ENCODE measurements at places on chromosomes 11 and 22. TPM values are rescaled to one million over a fixed set of nuclear protein-coding genes. Genes with fewer than 3 reads are reported as not detected.
A peak's percentile ranks its signal among the peaks of the same experiment; 100 is the strongest.

DNA sequence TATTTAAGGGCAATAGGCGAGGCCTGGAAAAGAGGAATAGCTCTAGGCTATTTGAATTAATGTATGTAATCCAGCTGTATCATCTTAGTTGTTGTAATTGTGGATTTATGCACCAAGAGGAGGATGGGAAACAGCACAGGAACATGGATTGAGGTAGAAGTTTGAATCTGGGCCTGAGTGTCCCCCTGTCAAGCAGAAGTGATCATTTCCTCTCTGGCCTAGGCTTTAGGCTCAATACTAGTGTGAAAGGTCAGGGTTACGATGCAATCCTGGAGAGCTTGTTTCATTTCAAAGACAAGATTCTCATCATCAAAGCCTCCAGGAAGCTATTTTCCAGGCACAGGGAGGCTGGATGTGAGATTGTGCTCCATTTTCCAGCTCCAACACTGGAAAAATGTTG lies 77.9 kb upstream of the HSD17B12 start:
- DNase-seq: no peak

The KRTAP5-1 gene
- total RNA-seq: not detected

GRCh38 chr11:43903969-43904368 lies 23.3 kb downstream of the ALKBH3 start:
- no peak for DNase-seq

The ACR gene
- 0.07 TPM for total RNA-seq

DNA sequence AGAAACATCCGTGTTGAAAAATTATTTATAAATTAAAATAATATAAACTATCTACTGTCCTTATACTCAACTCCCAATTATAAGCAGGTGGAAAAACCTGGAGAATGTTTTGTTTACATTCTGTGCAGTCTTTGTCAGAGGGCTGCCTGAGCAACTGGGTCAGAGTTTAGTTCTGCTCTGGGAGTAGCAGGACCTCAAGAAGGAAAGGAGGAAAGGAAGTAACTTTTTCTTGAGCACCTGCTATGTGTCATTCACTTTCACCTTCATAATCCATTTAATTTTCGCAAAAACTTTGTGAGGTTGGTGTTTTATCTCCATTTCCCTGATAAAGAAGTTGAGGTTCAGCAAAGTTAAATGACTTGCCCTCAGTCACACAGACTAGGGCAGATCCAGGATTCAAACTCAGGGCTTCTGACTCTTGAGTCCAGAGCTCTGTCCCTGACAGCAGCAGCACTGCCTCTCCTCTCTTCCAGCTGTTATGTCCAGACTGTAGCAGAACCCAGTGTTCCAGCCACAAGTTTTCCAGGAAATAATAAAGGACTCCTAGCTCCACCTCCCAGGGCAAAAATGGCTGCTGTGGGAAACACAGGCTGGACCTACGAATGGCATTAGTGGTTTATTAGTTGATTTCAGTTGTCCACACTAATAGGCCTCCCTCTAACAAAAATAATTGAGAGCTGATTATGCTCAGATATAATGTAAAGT lies 6.4 kb downstream of the CD3E start:
- DNase-seq: no peak

DNA sequence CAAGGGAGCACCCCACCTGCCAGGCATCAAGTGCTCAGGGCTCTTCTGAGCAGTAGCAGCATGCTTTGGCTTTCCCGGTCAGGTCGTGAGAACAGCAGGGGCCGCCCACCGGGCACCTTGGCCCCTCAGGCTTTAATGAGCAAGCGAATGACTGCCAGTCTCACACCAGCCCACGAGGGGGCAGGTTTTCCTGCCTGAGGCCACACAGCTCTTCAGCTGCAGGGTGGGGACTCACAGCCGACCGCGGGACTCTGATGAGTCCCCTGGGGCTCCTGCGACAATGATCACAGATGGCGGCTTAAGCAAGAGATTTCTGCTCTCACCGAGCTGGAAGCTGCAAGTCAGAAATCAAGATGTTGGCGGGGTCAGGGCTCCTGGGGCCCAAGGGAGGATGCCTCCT lies 14.3 kb upstream of the FGF19 start:
- DNase-seq: peak; percentile 82

The MAPK8IP2 gene
- 2.4 TPM for total RNA-seq

DNA sequence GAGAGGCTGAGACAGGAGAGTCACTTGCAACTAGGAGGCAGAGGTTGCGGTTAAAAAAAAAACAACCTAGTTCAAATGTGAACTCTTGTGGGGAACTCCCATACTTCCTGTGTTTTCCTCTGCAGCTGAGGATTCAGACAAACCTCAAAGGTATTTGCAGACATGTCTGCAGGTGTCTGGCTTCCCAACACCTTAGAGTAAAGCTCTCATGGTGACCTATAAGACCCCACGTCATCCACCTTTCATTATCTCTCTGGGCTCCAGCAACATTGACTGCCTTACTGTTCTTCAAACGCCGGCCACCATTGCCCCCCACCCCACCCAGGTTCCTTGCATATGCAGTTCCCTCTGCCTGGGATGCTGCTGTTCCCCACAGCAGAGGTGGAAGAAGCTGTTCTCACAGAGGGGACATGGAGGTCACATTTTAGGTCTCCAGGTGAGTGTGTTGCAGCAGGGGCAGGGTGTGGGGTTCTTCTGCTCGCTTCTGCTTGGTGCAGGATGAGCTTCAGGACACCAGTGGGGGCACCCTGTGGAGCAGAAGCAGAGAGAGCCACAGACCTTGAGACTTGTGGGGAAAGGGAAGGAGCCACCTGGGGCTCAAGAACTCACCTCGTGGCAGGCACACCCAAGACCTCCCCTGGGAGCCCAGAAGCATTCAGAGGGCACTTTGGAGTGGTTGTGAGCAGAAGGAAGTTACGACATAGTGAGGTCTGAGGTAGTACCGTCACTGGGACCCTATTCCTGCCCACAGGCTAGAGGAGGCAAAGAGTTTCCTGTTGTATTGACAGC lies 203.2 kb downstream of the CSNK2A3 start:
- no peak for DNase-seq

The DKK3 gene
- total RNA-seq: 309 TPM

- no peak for DNase-seq
Measured at GRCh38 chr11:131816051-131816450, 445.6 kb downstream of the NTM start.

DNA sequence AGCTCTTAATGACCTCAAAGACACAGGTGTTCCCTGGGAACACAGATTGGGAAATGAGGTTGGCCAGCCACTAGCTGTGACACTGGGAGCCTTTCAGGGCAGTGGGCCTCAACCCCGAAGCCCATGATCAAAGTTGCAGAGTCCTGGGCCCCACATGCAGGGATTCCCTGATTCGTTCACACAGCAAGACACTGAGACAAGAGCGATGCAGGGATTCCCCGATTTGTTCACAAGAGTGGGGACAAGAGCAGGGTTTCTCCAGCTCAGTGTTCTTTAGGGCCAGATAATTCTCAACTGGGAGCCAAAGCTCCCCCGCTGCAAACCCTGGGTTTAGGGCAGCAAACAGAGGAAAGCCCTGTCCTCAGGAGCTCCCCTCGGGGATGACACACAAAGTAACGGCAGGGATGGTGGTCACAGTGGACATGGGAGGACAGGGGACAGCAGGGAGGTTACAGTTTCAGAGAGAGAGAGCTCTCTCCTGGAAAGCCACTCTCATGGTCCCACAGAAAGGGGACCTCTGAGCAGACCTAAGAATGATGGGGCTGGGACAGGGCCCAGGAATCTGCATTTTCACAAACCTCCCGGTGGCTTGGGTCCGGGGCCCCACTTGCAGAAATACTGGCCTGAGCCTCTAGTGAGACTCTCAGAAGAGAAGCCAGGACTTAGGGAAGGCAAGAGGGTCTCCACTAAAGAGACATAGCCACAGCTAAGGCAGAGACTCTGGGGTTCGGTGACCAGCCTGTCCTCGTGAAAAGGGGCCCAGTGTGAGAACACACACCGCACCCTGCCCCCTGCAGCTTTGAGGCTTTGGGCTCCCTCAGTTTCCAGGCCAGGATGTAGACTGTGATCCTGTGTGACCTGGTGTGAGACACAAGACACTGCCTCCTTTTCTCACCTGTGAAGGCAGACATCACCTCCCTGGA lies 7.4 kb upstream of the GNAZ start:
- DNase-seq: no peak

GRCh38 chr11:70071996-70072395 lies 6.1 kb upstream of the ANO1 start:
- DNase-seq: no peak

DNA sequence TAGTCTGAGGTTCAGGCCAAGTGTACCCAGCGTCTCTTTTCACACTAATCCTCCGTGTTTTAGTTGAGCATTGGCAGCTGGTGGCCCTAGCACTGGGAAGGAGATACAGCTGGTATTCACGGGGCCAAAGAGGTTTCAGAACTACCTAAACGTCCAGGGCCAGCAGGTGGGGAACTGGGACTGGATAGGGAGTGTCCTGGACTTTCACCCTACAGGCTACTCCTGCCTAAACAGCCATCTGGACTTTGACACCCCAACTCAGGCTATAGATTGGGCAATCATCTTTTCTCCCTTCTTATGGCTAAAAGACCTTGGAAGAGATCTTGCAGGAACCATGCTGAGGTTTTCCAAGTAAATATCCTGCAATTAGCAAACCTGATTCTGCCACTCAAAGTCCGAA lies 2.8 kb downstream of the SPON1 start:
- DNase-seq: no peak

DNA sequence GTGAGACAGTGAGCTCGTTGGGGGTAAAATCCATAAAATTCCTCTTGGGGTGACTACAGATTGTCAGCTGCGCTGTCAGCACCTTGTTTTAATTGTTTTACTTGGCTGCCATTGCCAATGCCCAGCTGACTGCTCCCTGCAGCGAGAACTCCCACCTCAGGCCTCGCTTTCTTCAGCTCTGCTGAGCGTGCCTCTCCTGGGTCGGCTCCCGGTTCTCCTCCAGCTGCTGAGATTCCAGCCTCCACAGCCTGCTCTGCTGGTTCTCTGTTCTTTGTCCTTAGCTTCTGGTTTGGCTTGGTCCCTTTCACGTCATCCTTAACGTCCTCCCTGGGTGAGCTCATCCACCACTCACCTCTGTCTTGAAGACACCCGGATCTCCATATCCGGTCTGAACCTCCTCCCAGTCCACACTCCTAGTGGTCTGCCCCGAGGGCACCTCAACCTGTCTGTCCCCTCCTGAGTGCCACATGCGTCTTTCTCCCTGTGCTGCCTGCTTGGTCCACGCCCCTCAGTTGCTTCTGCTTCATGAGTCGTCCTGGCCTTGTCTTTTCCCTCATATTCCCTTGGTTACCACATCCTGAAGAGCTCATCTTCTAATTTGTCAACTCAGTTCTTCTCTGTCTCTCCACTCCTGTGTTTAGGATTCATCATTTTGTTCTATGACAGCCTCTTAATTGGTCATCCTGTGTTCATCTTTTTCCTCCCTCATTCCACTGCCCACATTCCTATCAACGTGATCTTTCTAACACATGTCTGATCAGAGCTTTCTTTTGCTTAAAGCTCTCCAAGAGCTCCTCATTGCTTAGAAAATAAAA lies 35.6 kb downstream of the BMAL1 start:
- DNase-seq: no peak

- no peak for DNase-seq
Measured at GRCh38 chr11:65185869-65186341, 4.2 kb downstream of the CAPN1 start.

DNA sequence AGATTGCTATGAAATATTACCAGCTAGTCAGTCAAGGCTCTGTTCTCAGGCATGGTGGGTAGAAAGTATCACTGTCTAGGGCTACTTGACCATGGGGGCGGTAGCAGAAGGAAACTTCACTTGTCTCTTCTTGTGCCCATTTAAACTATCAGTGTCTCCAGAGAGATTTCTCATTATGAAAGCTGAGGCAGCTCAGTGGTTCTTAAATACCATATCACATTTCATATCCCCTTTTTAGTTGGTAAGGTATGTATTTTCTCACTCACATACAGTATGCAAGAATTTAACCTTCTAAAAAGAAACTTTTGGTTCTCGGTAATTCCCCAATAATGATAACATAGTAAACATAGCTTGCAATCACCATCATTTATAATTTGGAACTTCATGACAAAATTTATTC lies 1180.0 kb upstream of the TENM4 start:
- no peak for DNase-seq

The KRTAP5-8 gene
- total RNA-seq: not detected

DNA sequence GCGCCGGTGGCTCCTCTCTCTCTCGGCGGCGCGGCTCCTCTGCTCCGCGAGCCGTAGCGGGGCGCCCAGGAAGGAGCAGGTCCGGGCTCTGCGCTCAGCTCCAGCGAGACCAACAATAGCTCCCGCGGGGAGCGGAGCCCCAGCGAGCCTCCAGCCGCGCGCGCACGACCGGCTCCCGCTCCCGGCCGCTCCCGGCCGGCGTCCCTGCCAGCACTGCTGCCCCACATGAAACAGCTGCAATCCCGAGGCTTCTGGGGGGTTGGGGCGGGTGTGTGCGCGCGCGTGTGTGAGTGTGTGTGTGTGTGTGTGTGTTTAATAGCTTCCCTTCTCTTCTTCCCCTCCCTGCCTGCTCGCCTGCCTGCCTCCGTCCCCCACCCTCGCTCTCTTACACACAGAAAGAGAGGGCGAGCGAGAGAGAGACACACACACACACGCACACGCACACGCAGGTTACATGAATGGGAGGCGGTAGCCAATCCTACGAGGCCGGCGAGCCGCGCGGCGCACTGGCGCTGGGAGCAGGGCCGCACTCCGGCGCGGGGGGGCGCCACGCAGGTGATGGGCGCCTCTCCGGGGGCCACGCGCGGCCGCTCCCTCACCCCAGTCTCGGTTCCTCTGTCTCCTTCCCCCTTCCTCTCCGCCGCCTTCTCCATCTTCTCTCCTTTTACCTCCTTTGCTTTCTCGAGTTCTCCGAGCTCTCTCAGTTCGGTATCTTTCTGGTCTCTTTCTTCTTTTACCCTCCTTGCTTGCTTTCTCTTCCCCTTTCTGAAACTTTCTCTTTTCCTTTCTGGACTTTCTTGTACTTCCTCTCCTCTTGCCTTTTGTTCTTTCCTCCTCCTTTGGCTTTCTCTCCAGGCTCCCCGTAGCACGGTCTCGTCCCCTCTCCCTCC lies at the start of gene TENM4:
TSS of gene TENM4 (minus strand) at position 460 of the 890 bp plus-strand sequence. CDS start 371,086 bp downstream, outside the sequence.
- DNase-seq: peak; percentile 82

The SHANK2 gene
- 0.83 TPM for total RNA-seq

- peak; percentile 58 for DNase-seq
Measured at GRCh38 chr22:32926600-32926999, 125.1 kb downstream of the TIMP3 start.

- DNase-seq: no peak
Measured at GRCh38 chr22:39946503-39947219, 13.5 kb upstream of the TMA7B start.

The MFRP gene
- total RNA-seq: not detected

GRCh38 chr11:120055646-120056045 lies 82.3 kb downstream of the TRIM29 start:
- peak; percentile 34 for DNase-seq

DNA sequence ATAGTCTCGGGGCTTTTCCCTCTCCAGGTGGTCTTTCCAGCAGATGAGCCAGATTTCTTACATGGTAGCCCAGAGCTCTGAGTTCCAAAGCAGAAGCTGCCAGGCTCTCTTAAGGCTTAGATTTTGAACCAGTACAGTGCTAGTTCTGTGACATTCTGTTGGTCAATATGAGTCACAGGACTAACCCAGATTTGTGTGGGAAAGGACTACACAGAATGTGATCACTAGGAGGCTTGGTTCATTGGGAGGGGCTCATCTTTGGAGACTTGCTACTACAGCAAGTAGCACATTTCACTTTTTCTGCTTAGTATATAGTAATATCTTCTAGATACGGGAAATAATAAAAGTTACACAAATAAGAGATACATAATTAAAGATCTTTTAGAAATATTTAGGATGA lies 24.1 kb downstream of the RNF214 start:
- DNase-seq: no peak

- DNase-seq: no peak
Measured at GRCh38 chr22:26789951-26790350, 132.6 kb downstream of the MIAT start.

- DNase-seq: no peak
Measured at GRCh38 chr11:32215157-32215556, 124.3 kb downstream of the RCN1 start.
